GM23248 (cell line): ENCODE measurements at places on chromosomes 13 and 19.

DNA sequence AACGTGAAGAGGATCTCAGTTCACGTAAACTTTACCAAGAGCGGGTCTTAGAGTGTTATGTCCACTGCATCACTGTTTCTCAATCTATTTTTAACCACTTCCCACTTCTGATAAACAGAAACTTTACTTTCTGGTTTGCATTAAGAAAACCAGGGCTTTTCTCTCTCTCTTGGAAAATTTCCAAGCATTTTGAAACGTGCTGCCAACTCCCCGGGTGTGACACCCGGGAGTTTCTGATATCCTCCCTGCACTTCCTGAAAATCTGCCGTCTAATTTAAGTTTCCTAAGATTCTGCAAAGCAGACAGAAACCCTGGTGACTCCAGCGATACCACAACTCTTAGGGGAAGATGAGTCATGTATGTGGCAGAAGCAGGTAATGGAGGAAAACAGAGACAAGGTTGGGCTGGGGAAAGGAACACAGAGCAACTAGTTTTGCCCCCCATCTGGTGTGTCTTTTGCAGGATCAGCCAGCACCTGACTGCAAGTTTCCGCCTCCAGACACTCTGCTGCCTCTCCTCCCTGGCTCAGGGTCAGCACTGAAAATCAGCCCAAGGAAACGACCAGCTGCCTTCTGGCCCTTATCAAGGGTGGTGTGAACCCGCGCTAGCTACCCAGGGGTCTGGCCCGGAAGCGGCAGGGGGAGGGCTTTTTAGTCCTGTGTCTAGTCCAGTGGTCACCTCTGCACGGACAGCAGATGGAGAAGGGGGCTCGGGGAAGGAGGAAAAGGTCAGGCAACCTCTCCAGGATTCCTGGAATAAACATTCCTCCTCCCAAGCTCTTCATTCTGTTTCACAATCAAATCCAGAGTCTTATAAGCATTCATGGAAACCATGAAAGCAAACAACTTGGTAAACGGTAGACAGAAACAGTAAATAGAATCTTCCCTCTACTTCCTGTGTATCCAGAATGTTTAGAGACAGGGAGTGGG lies 11.3 kb upstream of the FFAR2 start:
- DNase-seq, result peak; percentile 39

DNA sequence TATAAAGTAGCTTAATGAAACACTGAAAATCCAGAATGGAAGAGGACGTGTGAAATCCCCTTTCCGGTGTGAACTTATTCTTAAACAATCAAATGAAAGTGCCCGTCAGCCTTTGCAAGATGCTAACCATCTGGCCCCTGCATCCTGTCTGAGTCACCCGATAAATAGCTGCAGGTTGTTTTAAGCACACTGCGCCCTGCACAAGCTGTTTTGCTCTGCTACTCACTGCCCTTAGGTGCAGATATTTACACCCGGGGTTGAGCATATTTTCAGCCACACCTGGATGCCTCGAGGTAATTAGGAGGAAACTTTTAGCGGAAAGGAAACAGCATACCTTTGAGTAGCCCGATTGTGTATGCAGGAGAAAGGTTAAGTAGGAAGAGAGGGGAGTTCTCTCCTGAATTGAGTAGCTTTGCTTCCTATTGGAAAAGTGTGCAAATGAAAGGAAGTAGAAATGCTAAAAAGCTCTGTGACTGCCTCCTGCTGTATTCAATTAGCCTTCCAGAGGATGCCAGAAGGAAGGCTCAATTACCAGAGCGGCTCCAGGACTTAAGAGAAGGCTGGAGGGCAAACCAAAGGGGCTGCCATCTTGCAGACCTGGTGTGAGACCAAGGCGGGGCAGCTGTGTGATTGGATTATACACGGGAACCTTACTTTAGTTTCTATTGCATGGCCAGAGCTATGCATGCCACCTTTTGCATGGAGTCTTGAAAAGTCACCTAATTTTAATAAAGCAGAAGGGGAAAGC lies 42.5 kb downstream of the IRS2 start:
- DNase-seq, result peak; percentile 63

- DNase-seq, result peak; percentile 92
Measured at GRCh38 chr13:107373551-107373950, 805.6 kb upstream of the ARGLU1 start.

GRCh38 chr13:77579959-77580358 lies 44.5 kb downstream of the SCEL start:
- DNase-seq, result no peak

GRCh38 chr19:3441986-3442329 lies 38.4 kb downstream of the SMIM24 start:
- DNase-seq, result no peak

- DNase-seq, result peak; percentile 90
Measured at GRCh38 chr19:40219721-40220276, 1.6 kb upstream of the TTC9B start.

- DNase-seq, result no peak
Measured at GRCh38 chr13:79782541-79783205, 301.7 kb downstream of the NDFIP2 start.

DNA sequence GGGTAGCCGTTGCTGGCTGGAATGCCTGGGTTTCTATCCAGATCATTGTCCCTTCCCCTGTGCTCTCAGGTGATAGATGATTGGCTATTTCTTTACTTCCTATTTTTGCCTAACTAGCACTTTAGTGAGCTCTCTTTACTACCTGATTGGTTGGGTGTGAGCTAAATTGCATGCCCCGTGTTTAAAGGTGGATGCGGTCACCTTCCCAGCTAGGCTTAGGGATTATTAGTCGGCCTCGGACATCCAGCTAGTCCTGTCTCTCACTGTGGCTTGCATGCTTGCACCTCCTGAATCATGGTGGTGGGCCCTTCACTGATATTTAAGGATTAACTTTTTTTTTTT lies 10.1 kb downstream of the TTYH1 start:
- no peak for DNase-seq

- no peak for DNase-seq
Measured at GRCh38 chr13:55528434-55528833, 1612.3 kb upstream of the PRR20A start.

DNA sequence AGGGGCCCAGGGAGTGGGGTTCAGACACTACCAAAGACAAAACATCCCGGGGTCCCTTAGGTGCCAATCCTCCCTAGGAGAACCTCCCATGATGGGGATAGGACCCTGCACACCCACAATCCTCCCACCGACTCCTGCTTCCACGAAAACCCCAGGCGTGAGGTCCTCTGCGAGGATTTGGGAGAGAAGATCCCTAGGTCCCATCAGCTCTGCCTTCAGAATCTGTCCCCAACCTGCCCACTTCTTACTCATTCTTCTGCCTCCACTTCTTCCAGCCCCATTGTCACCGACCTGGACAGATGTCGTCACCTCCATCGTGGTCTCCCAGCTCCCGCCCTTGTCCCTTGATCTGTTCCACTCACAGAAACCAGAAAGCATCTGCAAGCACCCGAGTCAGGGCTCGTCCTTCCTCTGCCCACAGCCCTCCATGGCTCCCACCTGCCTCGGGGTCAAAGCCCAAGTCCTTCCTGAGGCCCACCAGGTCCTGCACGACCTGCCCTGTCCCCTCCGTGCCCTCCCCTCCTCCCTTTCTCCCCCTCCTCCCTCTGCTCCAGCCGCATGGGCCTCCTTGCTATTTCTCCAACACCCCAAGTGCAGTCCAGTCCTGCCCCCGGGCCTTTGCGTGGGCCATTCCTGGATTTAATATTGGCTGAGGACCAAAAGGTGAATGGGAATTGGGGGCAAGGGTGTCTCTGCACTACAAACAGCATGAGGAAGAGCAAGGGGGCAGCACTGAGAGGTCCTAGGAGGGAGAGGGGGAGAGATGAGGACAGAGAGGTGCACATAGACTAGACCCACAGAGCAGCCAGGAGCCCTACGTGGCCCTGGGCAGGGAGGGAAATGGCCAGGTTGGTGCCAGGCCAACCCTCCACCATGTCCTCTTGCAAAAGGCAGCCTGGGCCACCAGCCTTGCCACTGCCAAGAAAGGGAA lies 51.3 kb downstream of the PTPRS start:
- no peak for DNase-seq

DNA sequence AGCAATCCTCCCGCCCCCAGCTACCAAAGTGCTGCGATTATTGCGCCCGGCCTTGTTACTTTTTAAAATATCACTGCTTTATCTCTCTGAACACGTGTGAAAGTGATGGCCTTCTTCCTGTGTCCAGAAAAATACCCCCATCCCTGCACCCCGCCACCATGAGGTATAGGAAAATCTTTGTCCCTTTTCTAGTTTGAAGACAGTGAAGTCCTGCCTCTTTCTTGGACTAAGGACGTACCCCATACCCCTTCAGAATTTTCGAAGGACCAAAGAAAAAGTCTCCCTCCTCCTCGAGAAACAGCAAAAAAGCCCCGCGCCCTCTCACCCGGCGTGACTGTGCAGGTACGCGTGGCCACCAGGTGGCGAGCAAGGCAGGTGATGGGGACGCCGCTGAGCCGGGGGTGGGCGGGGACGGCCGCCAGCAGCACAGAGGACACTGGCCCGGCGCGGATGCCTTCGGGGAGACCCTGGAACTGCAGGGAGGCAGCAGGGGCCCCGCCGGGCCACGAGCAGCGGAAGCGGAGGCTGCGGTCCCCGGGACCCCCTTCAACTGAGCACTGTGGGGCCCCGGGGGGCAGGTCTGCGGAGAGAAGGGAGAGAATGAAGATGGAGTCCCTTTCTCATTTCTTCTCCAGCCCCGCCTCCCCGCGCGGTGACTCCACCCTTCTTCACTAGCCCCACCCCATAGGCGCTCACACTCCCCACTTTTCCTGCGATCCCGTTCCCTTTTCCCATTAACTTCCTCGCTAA lies 3.2 kb downstream of the VSIG10L start:
- peak; percentile 88 for DNase-seq

GRCh38 chr13:71493189-71493588 lies 373.8 kb downstream of the DACH1 start:
- DNase-seq, result no peak

DNA sequence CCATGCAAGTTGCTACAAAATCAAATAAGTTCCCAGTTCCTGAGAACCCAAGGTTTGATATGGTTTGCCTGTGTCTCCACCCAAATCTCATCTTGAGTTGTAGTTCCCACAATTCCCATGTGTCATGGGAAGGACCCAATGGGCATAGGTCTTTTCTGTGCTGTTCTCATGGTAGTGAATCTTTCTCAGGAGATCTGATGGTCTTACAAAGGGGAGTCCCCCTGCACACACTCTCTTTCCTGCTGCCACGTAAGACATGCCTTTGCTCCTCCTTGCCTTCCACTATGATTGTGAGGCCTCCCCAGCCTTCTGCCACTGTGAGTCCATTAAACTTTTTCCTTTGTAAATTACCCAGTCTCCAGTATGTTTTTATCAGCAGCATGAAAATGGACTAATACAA lies 28.5 kb upstream of the TSHZ3 start:
- DNase-seq, result no peak

DNA sequence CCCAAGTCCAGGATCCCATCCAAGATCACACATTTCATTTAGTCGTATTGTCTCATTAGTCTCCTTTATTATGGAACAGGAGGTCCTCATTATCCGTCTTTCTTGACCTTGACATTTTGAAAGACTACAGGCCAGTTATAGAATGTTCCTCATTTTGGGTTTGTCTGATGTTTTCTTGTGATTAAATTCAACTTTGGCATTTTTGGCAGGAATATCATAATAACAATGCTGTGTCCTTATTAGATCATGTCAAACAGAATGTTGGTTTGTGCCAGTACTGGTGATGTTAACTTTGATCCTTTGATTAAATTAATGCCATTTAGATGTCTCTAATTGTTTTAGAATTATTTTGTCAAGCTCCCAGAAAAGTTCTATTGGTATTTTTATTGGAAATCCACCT lies 106.5 kb upstream of the FRY start:
- DNase-seq, result no peak

GRCh38 chr13:30997697-30998096 lies 65.2 kb downstream of the TEX26 start:
- DNase-seq, result no peak

DNA sequence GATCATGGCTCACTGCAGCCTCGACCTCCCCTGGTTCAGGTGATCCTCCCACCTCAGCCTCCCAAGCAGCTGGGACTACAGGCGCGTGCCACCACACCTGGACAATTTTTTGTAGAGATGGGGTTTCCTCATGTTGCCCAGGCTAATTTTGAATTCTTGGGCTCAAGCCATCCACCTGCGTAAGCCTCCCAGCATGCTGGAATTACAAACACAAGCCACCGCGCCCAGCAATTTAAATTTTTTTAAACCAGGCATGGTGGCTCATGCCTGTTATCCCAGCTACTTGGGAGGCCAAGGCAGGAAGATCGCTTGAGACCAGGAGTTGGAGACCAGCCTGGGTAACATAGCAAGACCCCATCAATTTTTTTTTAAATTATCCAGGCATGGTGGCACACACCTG lies 59.9 kb upstream of the USE1 start:
- no peak for DNase-seq

DNA sequence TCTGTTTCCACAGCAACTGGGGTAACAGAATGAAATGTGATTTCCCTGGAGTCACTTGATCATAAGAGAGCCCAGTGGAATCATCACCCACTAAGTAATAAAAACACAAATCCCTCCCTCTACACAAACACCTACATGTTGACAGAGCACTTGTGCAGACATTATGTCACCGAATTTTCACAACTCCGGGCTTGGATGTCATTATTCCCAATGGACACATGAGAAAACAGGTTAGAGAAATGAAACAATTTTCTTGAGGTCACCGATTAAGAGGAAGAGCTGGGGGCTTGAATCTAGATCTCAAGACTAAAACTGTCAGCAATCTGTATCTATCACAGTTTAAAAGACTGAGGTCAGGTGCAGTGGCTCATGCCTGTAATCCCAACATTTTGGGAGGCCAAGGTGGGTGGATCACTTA lies 3.1 kb downstream of the XRCC1 start:
- DNase-seq, result no peak

- peak; percentile 32 for DNase-seq
Measured at GRCh38 chr13:61410669-61411297, 4.9 kb downstream of the PCDH20 start.

- no peak for DNase-seq
Measured at GRCh38 chr13:94811753-94812152, 99.4 kb upstream of the SOX21 start.

DNA sequence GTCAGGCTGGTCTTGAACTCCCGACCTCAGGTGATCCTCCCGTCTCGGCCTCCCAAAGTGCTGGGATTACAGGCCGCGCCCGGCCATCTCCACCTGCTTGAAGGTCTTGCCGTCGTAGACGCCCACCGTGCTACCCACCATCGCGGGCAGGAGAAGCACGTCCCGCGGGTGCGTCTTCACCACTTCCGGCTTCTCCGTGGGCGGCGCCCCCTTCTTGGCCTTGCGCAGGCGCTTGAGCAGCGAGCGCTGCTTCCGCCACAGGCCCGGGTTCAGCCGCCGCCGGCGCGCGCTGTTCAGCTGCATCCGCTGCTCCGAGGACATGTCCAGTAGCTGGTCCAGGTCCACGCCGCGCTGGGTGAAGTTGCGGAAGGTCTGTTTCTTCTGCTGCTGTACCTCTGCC lies 21.6 kb downstream of the EFNA2 start:
- no peak for DNase-seq

DNA sequence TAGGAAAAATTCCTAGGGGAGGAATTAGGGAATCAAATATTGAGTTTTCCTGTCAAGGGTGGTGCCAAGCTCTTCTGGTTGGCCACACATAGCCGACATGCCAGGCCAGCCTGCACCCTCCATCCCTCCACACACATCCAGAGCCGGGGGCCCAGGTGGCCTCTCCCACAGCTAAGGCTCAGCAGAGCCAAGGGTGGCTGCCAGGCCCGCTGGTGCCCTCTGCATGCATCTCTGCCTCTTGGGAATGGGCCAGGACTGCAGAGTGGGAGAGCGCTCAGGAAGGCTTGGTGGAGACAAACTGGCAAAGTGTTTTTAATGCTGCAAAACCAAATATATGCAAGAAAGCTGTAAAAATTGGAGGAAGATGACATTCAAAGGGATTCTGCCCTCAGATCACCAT lies 42.7 kb upstream of the GAS6 start:
- DNase-seq, result peak; percentile 21
